ENCODE measurements at places on chromosomes 13 and 19.

DNA sequence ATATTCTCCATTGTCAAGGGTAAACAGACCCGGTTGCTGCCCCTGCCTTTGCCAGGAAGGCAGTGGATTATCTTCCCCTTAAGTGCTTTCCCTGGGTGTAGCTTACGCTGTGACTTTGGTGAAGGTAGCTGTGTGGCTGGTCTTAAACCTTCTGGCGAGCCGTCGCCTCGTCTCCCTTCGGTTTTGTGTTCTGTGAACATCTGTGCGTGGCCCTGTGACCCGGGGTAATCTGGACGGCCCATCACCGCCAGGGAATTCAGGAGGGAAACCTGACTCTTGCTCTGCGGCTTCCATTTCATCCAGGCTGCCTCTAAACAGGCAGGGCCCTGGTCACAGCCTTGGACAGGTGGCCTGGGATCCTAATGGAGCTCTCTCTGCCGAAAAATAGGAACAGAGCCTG, 78.7 kb downstream of the SHISA2 start:
- DNase-seq: no peak

DNA sequence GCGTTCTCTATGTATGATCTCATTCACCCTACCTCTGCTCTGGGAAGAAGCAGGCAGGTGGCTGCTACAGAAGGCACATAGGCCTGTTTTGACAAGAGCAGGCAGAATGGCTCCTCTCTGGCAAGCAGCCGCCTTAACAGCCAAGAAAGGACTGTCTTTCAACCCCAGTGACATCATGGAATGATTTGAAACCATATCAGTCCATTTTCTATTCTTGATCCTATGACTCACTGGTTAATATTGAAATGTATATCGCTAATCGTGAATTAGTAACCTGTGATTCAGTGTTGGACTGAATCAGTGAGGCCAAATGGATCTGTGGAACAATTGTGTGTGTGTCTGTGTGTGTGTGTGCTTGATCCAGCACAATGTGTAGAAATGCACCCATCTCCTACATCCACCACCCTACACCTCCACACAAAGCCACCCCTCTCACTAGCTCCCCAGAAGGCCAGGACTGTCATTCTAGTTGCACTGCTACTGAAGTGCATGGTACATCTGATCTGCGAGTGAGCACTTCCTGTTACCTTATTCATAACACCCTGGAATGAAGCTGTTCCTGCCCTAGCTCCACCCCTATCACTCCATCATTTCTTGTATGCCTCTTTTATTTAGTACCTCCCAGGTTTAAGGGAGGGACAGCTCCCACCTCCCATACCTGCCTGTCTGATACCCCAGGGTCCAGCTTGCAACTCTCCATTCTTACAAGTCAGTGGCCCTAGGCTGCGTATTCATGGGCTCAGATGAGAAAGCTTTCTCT, 460.0 kb downstream of the FOXO1 start:
- DNase-seq: no peak

GRCh38 chr19:15037586-15037985, 11.7 kb upstream of the CASP14 start:
- no peak for DNase-seq

DNA sequence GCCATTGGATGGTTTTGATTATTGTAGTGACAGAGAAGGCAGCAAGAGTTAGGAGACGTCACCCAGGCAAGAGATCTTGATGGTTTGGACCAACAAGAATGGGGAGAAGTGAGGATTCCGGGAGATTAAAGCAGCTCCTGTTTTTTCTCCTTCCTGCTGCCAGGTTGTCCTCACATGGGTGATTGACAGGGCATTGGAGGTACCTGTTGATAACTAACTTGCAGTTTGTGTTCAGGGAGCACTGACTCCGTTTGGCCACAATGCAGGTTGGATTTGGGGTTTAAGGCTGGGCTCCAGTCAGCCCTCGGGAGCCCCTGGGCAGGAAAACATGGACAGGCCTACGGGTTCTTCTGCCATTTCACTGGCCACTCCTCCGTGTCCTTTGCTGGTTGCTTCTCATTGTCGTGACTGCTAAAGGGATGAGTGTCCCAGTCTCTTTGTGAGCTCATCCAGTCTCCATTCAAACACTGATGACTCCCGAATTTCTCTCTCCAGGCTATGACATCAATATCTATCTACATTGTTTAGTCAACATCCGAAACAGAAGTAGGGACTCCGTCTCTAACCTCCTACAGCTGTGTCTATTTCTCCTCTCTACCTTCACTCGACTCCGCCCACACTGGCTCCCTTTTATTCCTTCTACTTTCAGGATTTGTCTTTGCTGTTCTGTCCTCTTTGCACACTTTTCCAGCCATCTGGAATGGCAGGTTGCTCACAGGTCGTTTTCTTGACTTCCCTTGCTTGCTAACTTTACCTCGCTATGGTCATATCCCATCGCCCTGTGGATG, 1.3 kb upstream of the PTOV1 start:
- DNase-seq: no peak

- DNase-seq: no peak
These were observed 14.3 kb downstream of the PTH2 start for GRCh38 chr19:49408816-49409440.

GRCh38 chr13:110183910-110184309, 123.0 kb downstream of the COL4A1 start:
- DNase-seq: no peak

GRCh38 chr13:27665333-27665732, 43.6 kb downstream of the POLR1D start:
- DNase-seq: no peak
